Right kidney (tissue), 9 donors: ENCODE measurements at places on chromosomes 4 and X.
A peak's percentile ranks its signal among the peaks of the same experiment; 100 is the strongest.

- no peak for DNase-seq
These were observed 63.2 kb downstream of the MID1 start for GRCh38 chrX:10557166-10557565.

DNA sequence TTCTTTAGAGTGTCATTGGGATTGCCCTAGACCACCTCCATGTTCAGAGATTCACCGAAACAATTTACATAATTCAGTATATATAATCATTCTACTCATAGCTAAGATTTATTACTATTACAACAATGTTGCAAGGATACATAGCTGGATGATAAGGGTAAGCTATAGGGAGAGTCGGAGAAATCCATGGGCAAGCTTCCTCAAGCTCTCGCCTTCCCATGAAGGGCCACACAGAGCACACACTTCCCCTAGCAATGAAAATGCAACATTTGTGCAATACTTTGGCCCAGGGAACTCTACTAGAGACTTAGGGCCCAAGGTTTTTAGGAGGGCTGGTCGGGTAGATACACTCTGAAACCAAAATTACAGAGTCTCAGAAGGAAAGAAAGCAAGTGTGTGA is 49.7 kb upstream of the ABCG2 start:
- no peak for DNase-seq

DNA sequence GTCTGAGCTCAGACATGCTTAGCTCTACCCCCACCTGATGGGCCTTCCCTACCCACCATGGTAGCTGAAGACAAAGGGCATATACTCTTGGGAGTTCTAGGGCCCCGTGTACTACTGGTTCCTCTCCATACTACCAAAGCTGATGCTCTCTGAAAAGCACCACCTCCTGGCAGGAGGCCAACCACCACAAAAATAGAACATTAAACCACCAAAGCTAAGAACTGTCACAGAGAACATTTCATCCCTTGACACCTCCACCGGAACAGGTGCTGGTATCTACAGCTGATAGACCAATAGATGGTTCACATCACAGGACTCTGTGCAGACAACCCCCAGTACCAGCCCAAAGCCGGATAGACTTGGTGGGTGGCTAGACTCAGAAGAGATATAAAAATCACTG is 13.4 kb downstream of the EDA2R start:
- DNase-seq: no peak

GRCh38 chr4:172725581-172725980 is 443.0 kb upstream of the GALNT7 start:
- DNase-seq: no peak

DNA sequence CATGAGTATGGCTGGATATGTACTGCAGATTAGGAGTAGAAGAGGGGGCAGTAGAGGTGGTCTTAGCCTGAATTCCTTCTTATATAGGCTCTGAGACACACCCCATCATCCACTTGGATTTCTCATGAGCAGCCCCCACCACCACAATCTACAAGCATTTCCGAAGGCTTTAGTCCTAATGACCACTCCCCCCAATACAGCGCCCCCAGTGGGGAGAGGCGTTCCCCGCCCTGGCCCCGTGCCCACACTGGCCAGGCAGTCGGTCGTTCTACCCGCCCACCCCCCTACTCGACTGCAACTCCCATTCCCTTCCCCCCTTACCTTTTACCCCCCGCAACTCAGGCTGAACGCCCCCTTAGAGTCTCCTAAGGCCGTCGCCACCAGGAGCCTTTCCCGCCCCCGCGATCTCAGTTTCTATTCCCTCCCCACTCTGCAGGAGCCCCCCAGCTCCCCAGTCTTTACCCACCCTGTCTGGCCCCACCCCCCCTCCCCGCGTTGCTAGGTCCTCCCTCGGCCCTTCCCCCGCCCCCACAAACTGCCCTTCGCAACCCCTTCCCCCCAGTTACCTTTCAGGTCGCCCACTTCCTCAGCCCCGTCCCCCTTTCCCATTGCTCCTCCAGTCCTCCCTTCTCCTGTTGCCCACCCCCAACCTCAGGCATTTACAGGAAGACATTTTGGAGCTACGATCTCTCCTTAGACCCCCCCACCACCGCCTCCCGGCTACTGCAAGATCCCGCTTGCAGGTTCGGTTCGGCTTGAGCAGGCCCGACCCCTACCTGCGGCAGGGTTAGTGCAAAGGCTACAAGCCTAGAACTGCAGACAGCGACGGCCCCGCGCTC is 468 bp downstream of the ZMYM3 start:
- no peak for DNase-seq

DNA sequence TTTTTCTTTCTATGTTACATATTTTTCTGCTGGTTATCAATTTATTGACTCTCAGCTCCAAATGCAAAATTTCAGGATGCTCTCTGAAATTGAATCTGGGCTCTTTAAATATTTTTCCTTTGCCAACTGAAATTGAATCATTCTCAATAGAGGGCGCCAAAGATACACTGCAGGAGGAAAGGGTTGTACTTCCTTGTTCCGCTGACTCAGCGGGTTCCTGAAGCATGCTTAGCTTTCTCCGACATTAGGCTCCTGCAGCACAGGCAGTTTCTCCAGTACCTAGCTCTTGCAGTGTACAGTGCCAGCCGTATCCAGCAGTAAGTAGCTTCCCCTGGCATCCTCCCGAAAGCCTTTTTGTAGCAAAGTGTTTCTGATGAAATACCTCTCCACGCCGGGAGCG is 28.8 kb upstream of the CFAP47 start:
- DNase-seq: peak; percentile 1

DNA sequence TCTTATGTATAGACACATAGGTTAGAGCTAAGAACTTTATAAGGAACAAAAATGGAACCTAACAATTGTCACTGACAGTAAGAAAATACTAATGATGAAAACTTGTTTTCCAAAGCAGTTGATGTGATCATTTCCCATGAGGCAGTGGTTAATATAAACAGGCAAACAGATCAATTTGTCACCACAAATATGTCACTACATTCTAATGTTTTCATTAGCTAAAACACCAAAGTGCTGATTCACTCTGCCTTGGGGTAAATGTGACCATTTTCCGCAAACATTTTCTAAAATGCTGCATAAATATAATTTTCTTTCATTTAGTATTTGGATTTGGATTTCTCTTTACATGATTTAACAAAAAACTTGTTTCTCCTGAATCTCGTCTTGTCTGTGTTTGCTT is 408.9 kb upstream of the CTSO start:
- DNase-seq: no peak

GRCh38 chrX:38618180-38618579 is 56.8 kb downstream of the TSPAN7 start:
- no peak for DNase-seq

DNA sequence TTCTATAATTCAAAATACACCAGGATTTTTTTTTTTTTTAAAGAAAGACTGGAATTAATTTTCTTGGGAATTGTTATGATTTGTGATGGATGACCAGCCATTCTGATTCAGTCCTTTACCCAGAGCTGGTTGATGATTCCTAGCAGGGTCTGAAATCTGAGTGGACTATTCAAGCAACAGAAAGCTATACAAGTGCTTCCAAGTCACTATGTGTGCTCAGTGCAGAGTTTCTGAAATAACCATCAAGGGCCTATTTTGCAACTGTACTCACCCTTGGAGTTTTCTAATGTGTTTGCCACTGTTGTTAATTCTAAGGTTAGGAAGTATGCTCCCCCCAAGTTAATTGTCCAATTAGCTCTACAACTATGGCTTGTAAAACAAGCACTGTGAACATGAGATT is 137.7 kb upstream of the RAPGEF2 start:
- DNase-seq: no peak

GRCh38 chr4:127708985-127709384 is 21.2 kb upstream of the SLC25A31 start:
- DNase-seq: no peak

DNA sequence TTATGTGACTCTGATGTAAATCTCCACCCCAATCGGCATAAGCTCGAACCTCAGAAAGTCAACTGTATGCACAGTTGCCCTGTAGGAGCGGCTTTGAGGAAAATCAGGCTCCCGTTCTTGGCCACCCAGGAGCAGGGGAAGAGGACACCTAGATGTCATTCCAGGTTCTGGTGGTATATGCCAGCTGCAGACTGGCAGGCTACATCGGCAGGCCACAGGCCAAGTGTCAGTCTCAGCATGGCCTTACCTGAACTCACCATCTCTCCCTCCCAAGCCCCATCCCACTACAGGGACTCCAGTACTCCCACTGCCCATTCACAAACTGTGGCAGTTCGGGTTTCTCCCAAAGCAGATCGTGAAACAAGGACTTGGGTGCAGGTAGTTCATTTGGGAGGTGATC is 428.1 kb downstream of the BCOR start:
- DNase-seq: no peak

DNA sequence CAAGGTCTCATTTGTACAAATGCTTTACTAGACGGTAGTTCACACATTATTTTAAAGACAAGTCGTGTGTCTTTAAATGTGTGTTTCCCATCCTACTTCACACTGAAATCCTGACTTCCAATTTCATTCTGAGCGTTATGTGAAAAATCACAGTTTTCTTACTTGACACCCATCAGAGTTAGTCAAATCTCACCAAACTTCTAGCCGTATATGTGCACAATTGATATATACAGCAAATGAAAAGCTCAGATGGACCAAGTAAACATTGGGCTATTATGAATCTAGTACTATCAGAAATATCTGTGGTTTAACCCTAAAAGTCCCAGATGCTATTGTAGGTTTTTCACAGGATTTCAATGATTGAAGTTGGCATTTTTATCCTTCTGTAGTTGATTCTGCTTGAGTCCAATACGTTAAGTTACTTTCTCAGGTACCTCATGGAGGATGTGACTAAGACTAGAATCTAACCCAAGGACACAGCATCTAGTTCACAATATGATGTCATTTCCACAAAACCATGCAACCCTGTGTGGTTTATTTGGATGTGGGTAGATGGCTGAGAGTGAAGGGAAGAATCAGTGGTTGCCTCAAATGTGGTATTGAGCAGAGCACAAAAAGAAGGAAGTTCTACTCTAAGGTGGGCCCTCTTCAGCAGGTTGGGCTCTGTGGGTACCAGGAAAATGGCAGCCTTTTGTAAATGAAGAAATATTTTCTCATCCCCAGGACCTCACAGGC is 22.1 kb upstream of the TRIM60 start:
- no peak for DNase-seq

GRCh38 chr4:159079074-159079473 is 23.8 kb upstream of the RAPGEF2 start:
- DNase-seq: no peak

GRCh38 chrX:79366873-79367749 is at the start of gene ITM2A:
Gene ITM2A, minus strand, starts transcription at chrX:79367334. Its CDS starts 119 bp downstream, at chrX:79367215.
- DNase-seq: peak; percentile 36

DNA sequence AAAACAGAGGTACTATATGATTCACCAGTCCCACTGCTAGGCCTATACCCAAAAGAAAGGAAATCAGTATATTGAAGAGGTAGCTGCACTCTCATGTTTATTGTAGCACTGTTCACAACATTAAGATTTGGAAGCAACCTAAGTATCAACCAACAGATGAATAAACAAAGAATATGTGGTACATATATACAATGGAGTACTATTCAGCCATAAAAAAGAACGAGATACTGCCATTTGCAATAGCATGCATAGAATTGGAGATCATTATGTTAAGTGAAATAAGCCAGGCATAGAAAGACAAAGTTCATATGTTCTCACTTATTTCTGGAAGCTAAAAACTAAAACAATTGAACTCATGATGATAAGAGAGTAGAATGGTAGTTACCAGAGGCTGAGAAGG is 72.6 kb downstream of the FGF16 start:
- DNase-seq: no peak

- no peak for DNase-seq
These were observed 3.2 kb downstream of the DGKQ start for GRCh38 chr4:970046-970745.

DNA sequence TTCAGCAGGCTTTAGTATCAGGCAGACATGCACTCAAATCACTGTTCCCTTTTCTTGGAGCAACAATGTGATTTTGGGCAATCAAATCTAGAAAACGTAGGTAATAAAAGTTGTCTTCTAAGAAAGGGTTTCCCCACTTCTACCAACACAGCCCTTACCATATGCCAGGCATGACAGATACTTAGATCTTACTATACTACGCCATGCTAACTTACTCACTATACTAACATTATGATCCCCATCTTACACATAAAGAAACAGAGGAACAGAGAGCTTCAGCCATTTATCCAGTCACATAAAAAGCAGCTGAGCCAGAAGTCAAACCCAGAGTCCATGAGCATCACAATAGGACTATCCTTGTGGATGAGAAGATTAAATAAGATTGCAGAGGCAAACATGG is 9.2 kb downstream of the TXK start:
- no peak for DNase-seq

- no peak for DNase-seq
These were observed 7.8 kb downstream of the CXXC4 start for GRCh38 chr4:104486716-104487504.

DNA sequence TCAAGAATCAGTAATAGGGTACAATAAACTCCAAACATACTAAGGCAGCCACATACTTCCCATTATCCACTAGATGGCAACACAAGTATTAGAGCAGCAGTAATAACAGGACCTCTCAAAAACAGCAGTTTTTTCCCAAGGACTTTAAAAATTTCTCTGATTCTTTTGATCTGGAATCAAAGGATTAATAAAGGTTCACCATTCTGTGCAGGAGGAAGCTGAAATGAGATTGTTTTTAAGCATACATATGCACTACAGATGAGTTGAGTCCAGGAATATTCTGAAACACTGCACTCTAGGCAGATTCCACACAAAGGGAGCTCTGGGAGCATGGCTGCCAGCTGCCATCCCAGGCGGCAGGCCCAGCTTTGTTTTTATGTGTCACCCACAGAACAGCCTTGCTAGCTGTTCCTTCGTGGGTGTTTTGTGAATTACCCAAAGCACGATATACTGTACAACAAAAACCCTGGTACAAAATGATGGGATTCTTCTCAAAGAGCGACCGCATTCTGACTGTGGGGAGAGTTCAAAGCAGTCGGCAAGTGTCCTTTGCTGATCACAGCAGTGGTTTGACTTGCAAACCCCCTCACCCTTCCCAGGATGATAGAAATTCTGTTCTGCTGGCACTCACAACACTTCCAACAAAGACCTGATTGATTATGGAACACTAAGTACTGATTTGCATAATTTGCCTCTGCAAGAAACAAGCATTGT is 61.0 kb downstream of the STX18 start:
- DNase-seq: peak; percentile 25

- no peak for DNase-seq
These were observed 125.0 kb downstream of the SPCS3 start for GRCh38 chr4:176444741-176445140.

DNA sequence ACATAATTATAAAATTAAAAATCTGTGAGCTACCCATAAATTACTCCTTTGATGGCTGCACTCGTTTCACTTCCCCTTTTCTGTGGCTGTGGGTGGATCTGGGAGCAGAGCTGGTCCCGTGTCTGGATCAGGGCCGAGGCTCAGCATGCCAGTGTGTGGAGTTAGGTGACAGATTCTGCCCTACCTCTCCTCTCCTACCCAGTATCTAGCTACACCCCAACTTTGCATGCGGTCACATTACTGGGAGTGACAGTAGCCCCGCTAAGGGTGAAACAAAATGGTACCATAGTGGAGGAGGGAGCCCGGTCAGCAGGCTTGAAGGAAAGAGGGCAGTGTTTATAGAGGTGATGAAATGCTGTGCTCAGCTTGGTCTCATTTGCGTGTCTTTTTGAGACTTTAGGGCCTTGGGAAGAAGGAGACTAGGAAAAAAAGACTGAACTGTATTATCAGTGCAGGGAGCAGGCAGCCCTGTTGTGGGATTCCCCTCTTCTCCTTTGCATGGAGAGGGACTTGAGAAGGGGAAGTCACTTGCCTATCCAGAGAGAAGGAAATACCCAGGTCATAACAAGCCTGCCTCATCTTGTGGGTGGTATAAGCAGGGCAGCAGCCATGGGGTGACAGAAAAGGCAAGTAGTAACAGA is 48.4 kb downstream of the ARHGAP10 start:
- DNase-seq: no peak

GRCh38 chrX:40086569-40087335 is 11.0 kb downstream of the BCOR start:
- peak; percentile 32 for DNase-seq
